Activated CD4-positive, alpha-beta T cell treated with anti-CD3 and anti-CD28 coated beads for 1 hour (primary cell): ENCODE measurements at places on chromosomes 1 and 21.

GRCh38 chr1:220843481-220844011 lies 35.7 kb upstream of the HLX start:
- no peak for DNase-seq

- no peak for DNase-seq
Measured at GRCh38 chr1:24294716-24295371, 24.3 kb upstream of the GRHL3 start.

DNA sequence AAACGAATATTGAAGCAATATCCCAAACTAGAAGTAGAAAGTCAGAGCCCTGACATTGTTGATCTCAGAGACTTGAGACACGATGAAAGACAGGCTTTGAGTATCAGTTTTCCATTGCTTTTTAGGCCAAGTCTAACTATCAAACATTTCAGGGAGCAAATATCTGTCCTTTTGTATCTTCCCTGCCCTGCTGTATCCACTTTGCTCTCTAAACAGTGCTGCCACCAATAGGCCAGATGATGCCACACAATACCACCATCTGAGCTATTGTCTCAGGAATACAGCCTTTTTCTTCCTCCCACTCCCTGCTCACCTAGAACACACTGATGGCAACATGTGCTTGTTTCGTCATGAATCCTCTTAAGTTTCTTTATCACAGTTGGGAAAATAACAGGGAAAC lies 62.6 kb upstream of the SPAG17 start:
- no peak for DNase-seq

- DNase-seq, result no peak
Measured at GRCh38 chr1:107919953-107920352, 45.0 kb downstream of the VAV3 start.

DNA sequence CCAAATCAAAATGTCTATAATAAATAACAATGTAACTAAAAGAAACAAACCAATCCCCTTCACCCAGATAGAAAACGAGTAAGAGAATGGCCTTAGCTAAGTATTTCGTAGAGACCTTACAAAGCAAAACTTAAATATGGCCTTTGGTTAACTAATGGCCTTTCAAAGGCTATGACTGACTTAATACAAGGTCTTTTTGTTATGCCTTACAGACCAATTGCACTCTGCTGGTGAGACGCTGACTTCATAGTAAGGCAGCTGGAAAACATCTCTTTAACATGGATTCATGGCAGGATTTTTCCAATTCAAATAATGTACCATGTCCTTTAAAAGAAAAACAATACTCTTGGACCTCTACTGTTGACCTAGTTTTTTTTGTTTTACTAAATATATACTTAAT lies 15.8 kb upstream of the TBCE start:
- DNase-seq, result no peak

DNA sequence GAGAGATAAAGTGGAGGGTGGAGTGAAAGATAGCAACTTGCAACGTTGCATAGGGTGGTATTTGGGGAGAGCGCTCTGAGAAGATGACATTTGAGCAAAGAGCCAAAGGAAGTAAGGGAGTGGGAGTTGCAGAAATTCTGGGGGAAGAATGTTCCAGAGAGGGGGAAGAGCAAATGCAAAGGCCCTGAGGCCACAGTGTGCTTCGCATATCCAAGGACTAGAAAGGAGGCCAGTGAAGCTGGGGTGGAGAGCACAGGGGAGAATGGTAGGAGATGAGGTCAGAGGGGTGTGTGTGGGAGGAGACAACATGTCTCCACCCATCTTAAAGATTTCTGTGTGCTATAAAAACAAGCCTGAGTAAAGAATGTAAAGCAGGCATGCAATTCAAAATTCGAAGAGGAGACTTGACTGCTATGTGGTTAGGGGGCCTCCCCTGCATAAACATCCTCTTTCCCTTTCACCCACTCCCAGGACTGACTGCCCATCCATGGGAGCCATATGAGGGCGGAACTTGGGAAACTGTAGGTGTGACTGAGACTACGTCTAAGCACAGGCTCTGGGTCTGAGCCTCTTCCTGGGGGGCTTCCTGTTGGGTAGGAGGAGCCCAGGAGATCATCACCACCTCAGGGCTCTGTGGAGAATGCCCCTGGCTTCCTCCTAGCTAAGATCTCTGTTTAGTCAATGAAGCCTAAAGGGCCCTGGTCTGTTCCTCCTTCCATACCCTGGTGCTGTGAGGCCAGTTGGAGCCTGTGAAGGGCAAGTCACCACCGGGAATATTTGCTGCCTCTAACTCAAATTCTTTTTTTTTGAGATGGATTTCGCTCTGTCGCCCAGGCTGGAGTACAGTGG lies 2.9 kb upstream of the CLIC4 start:
- no peak for DNase-seq

DNA sequence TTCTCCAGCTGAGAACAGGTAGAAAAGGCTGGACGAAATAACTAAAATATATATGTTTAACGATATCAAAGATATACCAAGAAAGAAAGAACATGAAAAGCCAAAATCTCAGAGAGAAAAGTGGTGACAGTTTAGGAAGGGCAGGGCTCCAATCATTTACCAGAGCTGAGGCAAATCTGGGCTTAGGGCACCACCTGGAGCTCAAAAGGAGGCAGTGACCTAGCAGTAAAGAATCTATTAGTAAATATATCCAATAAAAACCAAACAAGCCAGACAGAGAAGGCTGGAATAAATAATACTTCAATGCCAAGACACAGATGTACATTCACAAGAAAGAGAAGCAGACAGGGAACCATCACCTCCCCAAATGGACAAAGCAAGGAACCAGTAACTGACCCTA lies 43.5 kb downstream of the CHIA start:
- DNase-seq, result peak; percentile 41

GRCh38 chr1:42747125-42747524 lies 7.1 kb upstream of the CLDN19 start:
- peak; percentile 39 for DNase-seq

- DNase-seq, result no peak
Measured at GRCh38 chr1:176033474-176033873, 173.6 kb downstream of the COP1 start.

DNA sequence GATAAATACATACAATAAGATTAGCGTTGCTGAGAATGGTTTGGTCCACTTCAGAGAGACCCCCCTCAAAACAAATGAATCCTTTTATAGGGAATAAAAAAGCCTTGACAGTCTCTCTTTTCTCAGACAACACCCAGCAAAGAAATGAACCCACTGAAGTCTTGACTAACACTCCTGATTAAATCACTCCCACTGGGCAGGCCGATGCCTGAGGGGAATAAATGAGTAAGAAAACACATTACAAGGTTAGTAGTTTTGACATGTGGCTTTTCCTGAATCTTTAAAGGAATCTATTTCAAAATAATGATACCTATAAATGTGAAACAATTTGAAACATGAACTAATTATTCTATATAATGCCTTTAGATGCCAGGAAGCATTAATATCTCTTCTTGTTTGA lies 146.9 kb upstream of the POGK start:
- no peak for DNase-seq

DNA sequence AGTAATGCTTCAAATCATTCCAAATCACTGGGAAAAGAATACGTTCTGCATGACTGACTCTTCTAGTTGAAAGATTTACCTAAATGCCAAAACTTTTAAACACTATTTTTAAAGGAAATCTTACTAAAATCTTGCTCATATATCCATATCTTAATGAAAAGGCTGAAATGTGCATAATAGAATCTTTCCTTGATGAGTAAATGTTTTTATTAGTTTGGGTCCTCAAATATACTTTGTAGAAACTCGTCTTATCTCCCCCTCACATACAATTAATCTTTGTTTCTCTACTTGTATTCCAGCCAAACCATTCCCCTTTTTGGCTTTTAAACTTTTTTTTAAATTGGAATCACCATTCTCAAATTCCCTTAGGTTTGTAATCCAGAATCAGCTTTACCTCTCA lies 110.2 kb downstream of the NTNG1 start:
- DNase-seq, result no peak

DNA sequence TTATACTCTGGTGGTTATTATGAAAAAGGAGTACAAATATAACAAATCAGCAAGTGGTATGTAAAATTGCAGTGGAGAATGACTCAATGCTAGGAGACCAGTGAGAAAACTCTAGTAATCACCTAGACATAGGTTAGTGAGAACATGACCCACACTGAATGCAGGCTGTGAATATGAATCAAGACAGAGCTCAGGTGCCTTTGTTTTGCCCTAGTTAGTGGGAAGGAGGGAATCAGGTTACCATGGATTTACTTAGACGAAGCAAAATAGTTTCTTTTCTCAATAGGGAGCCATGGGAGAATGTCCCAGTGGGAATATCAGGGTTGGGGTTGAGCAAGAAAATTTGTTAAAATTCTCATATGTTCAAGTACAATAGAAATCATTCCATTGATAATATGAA lies 10.6 kb upstream of the GCLM start:
- DNase-seq, result no peak

GRCh38 chr1:117846674-117847425 lies 82.6 kb downstream of the GDAP2 start:
- DNase-seq, result no peak

GRCh38 chr1:94522304-94522703 lies 19.3 kb downstream of the F3 start:
- DNase-seq, result no peak

DNA sequence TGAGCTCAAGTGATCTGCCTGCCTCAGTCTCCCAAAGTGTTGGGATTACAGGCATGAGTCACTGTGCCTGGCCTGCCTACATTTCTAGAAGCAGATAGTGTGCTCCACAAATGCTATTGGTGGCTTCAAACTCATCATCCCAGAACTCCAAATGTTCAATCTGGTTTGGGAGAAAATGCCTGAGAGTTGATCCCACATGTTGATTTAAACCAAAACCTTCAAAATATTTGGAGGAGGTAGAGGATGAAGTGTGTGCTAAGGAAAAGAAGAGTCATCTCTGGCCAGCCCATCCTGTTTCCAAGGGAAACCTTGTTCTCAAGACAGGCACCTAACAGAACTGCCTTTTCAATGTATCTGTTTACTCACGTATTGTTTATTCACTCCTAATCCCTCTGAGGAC lies 55.4 kb upstream of the GRHL3 start:
- DNase-seq, result no peak

DNA sequence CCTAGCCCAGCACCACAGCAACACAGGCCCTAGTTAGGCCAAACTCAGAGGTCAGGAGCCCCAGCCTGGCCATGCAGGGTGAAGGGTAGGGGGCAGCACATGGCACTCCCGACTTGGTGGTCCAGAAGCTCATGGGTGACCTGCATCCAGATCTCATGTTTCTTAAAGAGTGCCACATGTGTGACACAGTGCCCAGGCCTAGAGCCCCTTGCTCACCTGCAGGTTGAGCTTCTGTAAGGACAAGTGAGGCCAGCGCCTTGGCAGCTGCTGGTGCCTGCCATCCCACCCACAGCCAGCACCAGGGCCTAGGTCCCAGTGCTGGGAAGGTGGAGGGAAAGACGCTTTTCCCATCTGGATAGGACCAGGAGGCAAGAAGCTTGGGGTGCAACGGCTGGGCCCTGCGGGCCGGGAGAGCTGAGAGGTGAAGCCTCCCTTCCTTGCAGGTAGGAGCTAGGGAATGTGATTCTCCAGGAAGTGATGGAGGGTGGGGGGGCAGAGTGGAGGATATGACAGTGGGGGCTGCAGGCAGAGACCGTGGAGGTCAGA lies 6.5 kb downstream of the SHISA4 start:
- no peak for DNase-seq

DNA sequence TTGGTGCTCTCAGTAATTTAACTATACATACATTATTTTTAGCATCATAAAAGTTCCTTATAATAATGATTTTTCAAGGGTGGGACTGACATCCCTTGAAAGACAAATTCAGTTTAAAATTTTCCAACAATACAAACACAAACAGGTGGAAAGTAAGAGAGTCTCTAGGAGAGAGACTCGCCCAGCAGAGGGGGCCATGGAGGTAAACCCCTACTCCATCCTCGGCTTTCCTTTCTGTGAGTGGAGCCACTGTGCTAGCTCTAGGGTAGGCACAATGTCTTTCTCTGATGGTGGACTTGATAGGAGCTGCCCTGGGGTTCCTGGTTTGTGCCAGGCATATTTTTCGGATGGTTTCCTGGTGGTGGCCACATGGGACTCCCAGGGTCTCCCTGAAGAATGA lies 8.3 kb downstream of the CSMD2 start:
- DNase-seq, result no peak

DNA sequence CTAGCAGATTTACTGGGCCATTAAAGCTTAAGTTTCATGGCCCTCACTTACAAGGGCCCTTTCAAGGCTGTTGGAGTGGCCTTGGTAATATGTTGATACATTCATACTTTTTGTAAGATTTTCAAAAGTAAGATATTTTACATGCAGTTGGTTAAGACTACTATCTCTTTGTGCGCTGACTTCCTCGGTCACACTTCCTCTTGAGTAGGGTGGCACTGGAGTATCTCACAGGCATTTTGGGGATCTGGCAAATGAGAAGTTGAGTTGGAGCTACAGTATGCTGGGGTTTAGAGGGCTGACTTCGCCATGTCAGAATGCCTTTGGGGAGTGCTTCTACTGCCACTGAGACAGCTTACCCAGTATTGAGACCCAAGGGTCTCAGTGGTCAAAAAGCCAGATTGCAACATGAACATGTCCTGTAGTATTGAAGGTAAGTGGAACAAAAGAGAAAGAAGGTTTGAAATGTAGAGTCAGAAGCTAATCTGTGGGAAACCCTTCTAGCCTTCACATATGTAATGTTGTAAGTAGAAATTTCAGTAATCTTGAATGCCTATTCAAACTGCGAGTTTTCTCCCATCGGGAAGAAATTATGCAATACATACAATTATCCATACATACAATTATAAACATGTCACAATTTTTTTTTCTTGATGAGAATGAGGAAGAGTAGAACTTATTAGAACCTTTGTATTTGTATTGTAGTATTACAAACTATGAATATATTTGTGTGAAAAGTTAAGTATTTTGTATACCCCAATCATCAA lies 32.3 kb upstream of the RALGPS2 start:
- no peak for DNase-seq

- no peak for DNase-seq
Measured at GRCh38 chr1:47557066-47557465, 119.2 kb downstream of the FOXD2 start.

DNA sequence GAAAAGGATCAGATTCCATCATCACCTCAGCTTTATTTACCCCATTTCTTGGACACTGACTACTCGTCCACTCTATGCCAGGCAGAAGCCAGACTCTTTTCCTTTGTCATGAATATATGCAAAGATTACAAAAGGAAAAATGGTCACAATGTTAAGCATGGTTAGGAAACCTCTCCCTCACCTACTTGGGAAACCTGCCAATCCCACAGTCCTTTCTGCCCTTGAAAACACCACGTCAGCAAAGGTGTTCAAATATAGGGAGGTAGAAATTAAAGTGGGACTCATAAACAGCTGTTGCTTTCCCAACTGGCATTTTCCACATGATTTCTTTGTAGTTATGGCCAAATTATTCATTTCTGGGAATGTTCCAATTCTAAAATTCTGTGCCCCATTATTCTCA lies 16.2 kb upstream of the ATP13A2 start:
- no peak for DNase-seq

- no peak for DNase-seq
Measured at GRCh38 chr1:244165021-244165420, 113.9 kb downstream of the ZBTB18 start.
